ENCODE measurements at places on chromosomes 11 and 22. TPM values are rescaled to one million over a fixed set of nuclear protein-coding genes. Genes with fewer than 3 reads are reported as not detected.
A peak's percentile ranks its signal among the peaks of the same experiment; 100 is the strongest.

DNA sequence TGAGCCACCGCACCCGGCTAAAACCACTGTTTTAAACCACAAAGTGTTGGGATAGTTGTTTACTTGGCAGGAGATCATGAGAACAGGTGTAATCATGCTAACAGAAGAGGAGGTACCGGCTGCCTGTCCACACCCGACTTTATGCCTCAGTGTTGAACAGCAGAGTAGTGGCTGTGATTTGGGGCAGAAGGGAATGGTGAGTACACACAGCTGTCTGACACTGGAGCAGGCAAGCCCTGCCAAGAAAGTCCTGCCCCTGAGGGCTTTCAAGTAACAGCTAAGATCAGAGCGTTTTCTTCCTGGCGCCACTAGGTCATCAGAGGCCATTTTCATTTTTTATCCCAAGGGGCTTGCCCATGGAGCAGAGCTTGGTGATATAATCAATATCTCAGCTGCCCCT, 8.1 kb downstream of the CDKN1C start:
- no peak for DNase-seq
- no peak overlapping the region for H3K27ac ChIP-seq
- no peaks in the 10 kb centered on the region for H3K4me1 ChIP-seq
- H3K4me3 ChIP-seq: no peak overlapping the region
- peaks cover 55% of the 10 kb centered on the region for H3K27me3 ChIP-seq

DNA sequence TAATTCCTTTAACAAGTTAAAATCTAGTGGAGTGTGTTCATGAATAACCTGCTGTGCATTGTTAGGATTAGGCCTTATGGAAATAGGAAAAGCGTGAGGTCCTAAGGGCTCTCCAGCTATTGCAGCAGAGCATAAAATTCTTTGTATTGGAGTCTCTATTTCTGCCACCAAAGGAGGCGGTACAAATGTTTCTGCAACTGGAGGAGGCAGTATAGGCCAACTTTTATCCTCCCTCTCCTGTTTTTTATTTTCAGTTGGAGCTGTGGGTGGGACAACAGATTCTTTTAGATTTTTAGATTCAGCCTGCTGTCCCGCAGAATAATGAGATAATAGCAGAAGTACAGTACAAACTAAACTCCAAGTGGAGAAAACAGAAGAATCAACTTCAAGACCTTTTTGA, 26.2 kb downstream of the OR10A6 start:
- peaks cover 69% of the 10 kb centered on the region for H3K27me3 ChIP-seq
- H3K4me3 ChIP-seq: no peak overlapping the region
- no peaks in the 10 kb centered on the region for H3K36me3 ChIP-seq
- H3K4me1 ChIP-seq: no peaks in the 10 kb centered on the region

DNA sequence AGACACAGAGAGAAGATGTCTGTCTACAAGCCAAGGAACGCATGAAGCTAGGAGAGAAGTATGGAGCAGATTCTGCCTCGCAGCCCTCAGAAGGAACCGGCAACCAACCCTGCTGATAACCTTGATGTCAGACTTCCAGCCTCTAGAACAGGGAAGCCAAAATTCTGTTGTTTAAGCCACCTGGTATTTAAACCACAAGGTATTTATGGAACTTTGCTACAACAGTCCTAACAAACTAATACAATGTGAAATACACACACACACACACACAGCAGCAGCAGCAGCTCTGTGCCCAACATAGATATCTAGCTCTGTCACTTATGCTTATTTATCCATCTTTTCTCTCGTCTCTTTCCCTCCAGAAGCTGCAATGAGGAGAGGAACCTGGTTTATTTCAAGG, 400.0 kb downstream of the ETS1 start:
- H3K36me3 ChIP-seq: peaks cover 4% of the 10 kb centered on the region
- no peaks in the 10 kb centered on the region for H3K4me1 ChIP-seq
- no peak overlapping the region for H3K4me3 ChIP-seq
- H3K27ac ChIP-seq: no peak overlapping the region
- no peak for DNase-seq

- H3K4me3 ChIP-seq: no peak overlapping the region
- no peak overlapping the region for H3K27ac ChIP-seq
- no peaks in the 10 kb centered on the region for H3K36me3 ChIP-seq
Measured at GRCh38 chr11:7422544-7423331, 62.6 kb upstream of the OLFML1 start.

GRCh38 chr11:28615542-28615941, 507.4 kb downstream of the METTL15 start:
- H3K27ac ChIP-seq: peak overlapping the region; percentile 10
- no peaks in the 10 kb centered on the region for H3K27me3 ChIP-seq
- H3K4me1 ChIP-seq: no peaks in the 10 kb centered on the region

DNA sequence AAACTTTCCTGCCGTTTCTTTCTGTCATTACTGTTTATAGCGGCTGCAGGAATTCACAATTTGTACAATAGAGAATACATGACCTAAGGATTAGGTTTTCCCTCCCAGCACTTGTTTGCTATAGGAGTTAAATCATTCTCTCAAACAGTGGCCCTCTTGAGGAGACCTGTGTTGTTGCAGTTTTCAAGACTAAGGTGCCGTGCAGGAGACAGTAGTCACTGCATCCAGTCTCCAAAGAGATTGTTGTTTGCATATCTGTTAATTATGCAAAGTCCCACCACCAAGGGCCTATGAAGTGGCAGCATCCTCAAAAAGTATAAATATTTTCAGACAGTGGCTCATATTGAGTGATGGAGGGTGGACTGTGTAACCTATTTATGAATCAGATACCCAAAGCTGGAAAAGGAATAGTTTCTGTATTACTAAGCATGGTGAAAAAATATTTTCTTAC, 2.3 kb downstream of the PRSS23 start:
- DNase-seq: no peak
- peaks cover 8% of the 10 kb centered on the region for H3K4me1 ChIP-seq
- H3K27ac ChIP-seq: no peak overlapping the region

DNA sequence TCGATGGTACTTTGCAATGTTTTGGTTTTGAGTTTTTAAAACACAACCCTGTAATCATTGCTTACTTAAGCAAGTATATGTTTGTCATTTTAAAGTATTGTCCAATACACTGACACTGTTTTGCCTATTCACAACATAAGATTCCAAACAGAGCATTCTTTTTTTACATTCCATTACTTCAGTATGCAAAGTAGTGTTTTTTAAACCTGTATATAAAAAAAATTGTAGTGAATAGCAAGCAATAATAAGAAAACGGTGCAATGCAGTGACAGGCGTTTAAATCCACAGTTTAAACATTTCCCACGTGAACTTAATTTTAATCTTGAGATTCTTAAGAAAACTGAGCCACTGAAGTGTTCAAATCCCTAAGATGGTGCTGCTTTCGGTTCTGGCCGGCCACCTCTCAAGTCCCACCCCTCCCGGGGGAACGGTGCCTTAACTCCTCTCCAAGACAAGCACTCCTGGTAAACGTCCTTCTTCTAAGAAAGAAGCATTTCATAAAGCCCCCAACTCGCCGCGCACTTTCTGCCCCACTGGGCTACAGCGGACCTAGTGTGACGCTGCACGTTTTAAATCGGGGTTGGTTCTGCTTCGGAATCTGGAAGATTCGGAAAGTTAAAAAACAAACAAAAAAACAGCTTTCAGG, 2.9 kb downstream of the PGR start:
- no peak for DNase-seq
- no peaks in the 10 kb centered on the region for H3K36me3 ChIP-seq
- no peak overlapping the region for H3K27ac ChIP-seq
- peak overlapping the region; percentile 83 for H3K4me3 ChIP-seq
- peaks cover 46% of the 10 kb centered on the region for H3K27me3 ChIP-seq

DNA sequence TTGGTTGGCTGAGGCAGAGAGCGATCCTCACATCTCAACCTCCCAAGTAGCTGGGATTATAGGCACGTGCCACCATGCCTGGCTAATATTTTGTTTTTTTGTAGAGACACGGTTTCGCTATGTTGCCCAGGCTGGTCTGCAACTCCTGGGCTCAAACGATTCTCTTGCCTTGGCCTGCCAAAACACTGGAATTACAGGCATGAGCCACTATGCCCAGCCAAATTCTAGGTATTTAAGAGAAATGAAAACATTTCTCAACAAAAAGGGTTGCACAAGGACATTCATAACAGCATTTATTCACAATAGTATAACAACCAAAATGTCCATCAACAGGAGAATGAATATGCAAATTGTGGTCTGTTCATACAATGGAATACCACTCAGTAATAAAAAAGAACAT, 31.7 kb upstream of the RBX1 start:
- no peak overlapping the region for H3K4me3 ChIP-seq
- no peak overlapping the region for H3K27ac ChIP-seq
- no peaks in the 10 kb centered on the region for H3K27me3 ChIP-seq

DNA sequence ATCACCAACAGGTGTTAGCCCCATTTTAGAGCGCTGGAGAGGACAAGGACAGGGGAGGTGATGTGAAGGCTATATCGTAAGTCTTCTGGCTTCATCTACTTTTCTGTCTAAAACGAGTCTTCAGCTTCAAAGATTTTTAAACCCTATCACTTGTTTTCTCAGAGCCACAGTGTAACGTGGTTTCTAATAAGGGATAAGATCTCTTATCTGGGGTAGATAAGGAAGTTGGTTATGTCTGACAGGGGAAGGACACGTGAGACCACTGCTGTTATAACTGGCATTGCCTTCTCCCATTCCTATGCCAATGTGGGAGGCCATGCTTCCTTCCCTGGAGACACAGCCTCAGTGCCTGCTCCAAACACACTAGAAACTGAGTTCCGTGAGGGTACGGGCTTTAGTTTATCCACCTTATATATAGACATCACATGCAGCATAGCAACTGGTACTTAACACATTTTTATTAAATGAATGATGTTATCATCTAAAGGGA, 39.3 kb downstream of the LARGE2 start:
- DNase-seq: no peak
- peaks cover 12% of the 10 kb centered on the region for H3K4me1 ChIP-seq
- H3K36me3 ChIP-seq: peaks cover 1% of the 10 kb centered on the region
- H3K27ac ChIP-seq: peak overlapping the region; percentile 39
- no peaks in the 10 kb centered on the region for H3K27me3 ChIP-seq

DNA sequence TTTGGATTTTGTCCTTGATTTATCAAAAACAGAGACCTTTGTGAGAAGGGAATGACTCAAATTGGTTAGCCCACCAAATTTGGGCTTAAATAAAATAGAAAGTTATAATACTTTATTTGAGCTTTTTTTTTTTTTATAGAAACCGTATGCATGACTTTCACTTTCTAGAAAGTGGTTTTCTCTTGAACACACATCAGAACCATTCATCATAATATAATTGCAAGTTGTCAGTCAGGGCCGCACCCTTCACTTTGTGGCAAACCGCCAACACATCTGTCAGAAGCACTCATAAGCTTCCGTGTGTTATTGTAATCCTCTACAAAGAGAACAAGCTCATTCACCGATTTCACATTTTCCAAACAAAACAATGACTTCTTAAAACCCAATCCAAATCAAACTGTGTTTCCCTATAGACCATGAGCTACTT, 76.1 kb downstream of the SOX6 start:
- no peaks in the 10 kb centered on the region for H3K36me3 ChIP-seq
- H3K4me3 ChIP-seq: no peak overlapping the region
- no peak overlapping the region for H3K27ac ChIP-seq
- no peaks in the 10 kb centered on the region for H3K4me1 ChIP-seq

DNA sequence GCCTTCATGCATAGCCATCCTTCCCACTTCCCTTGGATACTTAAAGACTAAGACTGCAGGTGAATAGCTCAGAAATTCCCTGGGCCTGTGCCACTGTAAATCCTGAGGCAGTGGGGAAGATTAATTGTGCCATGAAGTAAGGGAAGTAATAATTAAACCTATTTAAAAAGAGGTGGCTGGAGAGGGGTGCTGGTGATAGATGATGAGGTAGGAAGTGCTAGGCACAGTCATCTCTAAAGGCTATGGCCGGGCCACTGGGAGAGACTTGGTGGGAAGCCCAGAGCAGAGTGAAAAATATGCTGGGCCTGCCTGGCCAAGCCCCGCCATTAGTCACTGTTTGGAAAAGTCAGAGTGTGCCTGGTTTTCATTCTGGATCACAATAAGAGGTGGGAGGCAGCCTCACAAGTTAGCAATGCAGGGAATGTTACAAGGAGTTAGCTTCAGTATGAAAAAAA, 197.2 kb upstream of the PITPNB start:
- H3K27me3 ChIP-seq: no peaks in the 10 kb centered on the region
- peak overlapping the region; percentile 17 for H3K27ac ChIP-seq
- H3K4me3 ChIP-seq: no peak overlapping the region
- DNase-seq: no peak
- H3K4me1 ChIP-seq: no peaks in the 10 kb centered on the region
- H3K36me3 ChIP-seq: no peaks in the 10 kb centered on the region

GRCh38 chr11:113446938-113447337, 28.3 kb downstream of the DRD2 start:
- H3K27me3 ChIP-seq: peaks cover 27% of the 10 kb centered on the region
- H3K27ac ChIP-seq: no peak overlapping the region
- DNase-seq: no peak
- no peaks in the 10 kb centered on the region for H3K36me3 ChIP-seq
- no peaks in the 10 kb centered on the region for H3K4me1 ChIP-seq
- no peak overlapping the region for H3K4me3 ChIP-seq

GRCh38 chr22:42974223-42974622, 40.7 kb downstream of the PACSIN2 start:
- no peaks in the 10 kb centered on the region for H3K27me3 ChIP-seq
- H3K4me1 ChIP-seq: peaks cover 46% of the 10 kb centered on the region
- H3K27ac ChIP-seq: no peak overlapping the region
- H3K4me3 ChIP-seq: no peak overlapping the region

- H3K4me3 ChIP-seq: no peak overlapping the region
- no peaks in the 10 kb centered on the region for H3K36me3 ChIP-seq
- H3K4me1 ChIP-seq: no peaks in the 10 kb centered on the region
- peaks cover 29% of the 10 kb centered on the region for H3K27me3 ChIP-seq
Measured at GRCh38 chr22:27295040-27295439, 506.5 kb downstream of the MN1 start.

GRCh38 chr11:65558002-65558929, at the start of gene LTBP3:
Gene LTBP3 (minus strand): TSS chr11:65558359. CDS start chr11:65557959, 400 bp downstream.
- H3K4me1 ChIP-seq: peaks cover 31% of the 10 kb centered on the region
- peak within 1 kb of the TSS; percentile 73 for H3K27ac ChIP-seq
- no peaks in the 10 kb centered on the region for H3K36me3 ChIP-seq
- DNase-seq: no peak
- peak within 1 kb of the TSS; percentile 84 for H3K4me3 ChIP-seq

DNA sequence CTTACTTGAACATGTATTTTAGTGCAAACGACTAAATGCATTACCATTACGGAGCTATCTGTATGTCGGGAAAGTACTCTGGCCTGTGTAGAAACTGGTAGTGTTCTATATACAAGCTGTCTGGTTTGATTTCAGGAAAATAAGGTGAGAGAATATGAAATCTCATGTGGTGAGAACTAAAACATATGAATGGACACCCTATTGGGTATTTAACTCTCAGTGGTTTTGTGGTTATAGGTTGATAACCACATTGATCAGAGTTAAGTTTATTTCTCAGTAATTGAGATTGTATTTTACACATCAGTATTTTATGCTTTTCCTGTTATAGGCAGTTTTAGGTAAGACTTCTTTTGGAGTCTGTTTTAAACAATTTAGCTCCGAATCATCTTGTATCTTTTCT, 10.4 kb downstream of the ANO5 start:
- peaks cover 3% of the 10 kb centered on the region for H3K27me3 ChIP-seq
- DNase-seq: no peak
- H3K27ac ChIP-seq: no peak overlapping the region
- H3K36me3 ChIP-seq: no peaks in the 10 kb centered on the region

The GDPD4 gene
- not detected for polyA plus RNA-seq

The RRP7A gene
- 63.3 TPM for polyA plus RNA-seq

The OR52E8 gene
- not detected for polyA plus RNA-seq

The YPEL1 gene
- polyA plus RNA-seq: 29.8 TPM
